Dorsolateral prefrontal cortex (tissue), 122 donors: ENCODE measurements at places on chromosomes 2 and 18.

DNA sequence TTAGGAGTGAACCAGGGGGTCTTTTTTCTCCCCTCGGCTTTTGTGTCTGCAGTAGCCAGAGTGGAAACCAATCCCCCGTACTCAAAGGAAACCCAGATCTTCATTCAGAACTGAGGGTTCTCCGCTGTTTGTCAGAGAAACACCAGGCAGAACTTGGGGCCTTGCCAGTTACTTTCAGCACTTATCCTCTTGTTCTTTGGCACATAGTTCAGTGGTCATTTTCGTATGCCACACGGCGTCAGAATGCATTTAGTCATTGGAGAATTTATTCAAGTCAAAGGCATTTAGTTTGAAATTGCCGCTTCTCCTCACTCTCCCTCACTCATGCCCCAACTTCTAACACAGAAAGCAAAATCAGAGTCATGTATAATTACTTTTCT is 102.9 kb downstream of the CABLES1 start:
- DNase-seq, result no peak

DNA sequence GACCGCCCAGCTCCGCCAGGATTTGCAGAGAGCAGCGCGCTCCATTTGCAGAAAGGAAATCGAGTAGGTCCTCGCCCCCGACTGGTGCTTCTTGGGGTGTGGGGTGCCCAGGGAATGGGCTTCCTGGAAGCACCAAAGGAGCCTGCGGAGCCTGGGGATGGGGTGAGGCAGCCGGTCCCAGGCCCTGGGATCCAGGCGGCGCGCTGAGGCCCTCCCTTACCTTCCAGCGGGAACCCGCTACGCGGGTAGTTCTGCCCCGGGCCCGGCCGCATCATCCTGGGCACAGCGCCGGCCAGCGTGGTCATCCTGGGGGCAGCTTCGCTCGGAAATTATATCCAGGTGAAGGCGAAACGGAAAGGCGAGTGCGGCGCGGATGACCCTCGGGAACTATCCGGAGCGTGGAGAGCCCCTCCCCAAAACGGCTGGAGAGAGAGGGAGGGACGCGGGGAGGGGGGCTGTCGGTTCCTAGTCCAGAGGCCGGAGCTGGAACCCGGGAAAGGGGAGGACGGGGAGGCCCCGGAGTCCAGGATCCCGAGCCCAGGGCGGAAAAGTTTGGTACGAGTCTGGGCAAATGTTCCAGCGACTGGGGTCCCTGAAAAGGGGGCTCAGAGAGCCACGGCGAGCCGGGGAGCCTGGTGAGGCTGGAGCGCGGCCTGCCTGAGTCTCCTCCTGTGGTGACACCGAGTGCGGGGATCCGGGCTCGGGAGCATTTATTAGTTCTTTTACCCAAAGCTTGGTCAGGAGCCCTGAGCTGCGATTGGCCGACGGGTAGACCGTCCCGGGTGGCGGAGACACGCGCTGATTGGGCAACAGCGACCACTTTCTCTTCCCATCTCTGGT is at the start of gene PAX3:
Gene PAX3 (minus strand): TSS at position 688 of the 840 bp plus-strand sequence. CDS start 383 bp downstream, at position 305.
- no peak for DNase-seq

- DNase-seq, result no peak
These were observed 21.6 kb downstream of the SLC38A11 start for GRCh38 chr2:164933671-164934189.

DNA sequence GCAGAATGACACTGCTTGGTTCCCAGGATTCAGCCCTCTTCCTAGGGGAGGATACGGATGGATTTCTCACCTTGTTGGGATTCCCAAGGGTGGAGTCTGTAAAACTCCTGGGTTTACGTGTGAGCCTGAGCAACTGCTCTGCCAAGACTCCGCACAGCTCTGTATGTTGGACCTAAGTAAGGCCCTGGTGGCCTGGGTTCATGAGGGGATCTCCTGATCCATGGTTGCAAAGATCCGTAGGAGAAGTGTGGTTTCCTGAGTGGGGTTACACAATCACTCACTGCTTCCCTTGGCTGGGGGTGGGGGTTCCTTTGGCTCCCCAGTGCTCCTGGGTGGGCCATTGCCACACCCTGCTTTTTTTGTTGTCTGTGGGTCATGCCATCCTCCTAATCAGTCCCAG is 37.7 kb downstream of the ANKRD12 start:
- DNase-seq, result no peak

GRCh38 chr2:141475801-141476200 is 655.0 kb downstream of the LRP1B start:
- DNase-seq, result no peak
